ENCODE measurements at places on chromosomes 1 and 21. TPM values are rescaled to one million over a fixed set of nuclear protein-coding genes. Genes with fewer than 3 reads are reported as not detected.

Gene SLFNL1
- 0.16 TPM for total RNA-seq

DNA sequence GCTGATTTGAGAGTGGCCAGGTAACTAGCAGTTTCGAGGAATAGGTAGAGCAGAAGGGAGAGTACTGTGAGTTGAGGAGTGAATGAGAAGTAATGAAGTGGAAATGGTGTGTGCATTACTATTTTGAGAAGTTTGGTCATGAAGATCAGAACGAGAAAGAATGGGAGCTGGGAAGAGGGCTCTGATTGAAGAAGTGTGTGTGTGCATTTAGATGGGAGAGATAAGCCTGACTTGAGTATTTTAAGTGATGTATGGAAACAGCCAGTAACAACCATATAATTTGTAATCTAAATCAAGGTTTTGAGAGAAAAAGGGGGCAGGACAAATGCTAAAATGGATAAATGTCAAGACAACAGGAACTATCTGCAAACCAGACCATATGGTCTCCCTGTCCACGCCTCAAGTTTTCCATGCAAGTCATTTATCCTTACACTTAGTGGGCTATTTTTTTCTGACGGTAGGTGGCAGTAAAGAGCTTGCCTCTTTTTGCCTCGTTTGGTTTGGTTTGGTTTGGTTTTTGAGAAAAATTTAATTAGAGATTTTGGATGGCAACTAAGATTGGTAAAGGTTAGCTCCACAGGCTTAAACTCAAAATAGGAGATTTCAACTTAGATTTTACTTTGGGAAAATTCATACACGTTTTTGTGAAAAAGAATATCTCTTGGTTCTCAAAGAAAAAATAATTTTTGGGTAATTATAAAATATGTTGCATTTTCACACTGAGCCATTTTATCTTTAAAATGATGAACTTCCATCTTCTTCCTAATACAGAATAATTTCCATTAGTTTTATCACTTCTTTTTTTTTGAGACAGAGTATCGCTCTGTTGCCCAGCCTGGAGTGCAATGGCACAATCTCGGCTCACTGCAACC is 9.5 kb upstream of the B3GALNT2 start:
- DNase-seq, result no peak

Gene GJA9
- not detected for total RNA-seq

DNA sequence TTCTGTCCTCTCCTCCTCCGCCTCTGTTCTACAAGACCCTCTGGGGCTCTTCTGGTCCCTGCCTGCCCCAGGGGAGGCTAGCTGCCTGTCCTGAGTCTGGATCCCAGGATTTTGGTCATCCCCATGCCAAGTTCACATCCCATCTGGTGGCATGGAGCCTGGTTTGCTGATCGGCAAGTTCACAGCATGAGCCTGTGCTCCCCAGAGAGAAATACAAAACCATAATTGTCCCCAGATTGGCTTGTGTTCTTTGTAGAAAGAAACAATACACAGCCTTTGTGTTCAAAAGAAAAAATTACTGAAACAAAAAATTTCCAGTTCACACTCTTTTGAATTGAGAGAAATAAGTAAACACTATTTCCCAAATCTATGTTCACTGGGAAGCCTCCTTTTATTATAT is 149.4 kb upstream of the ZC3H12A start:
- no peak for DNase-seq

- no peak for DNase-seq
These were observed 156.5 kb downstream of the HIVEP3 start for GRCh38 chr1:41762251-41762650.

Measured in Right ventricle myocardium inferior (tissue), 1 donor.